Mucosa of descending colon (tissue), 3 donors: ENCODE measurements at places on chromosomes 7 and 10. TPM values are rescaled to one million over a fixed set of nuclear protein-coding genes. Genes with fewer than 3 reads are reported as not detected.

Gene TUBAL3
- total RNA-seq = 64.0 TPM

Gene THSD7A
- total RNA-seq = 5.4 TPM

Gene GHRHR
- total RNA-seq = not detected

Gene SPOCK2
- total RNA-seq = 7.4 TPM

Gene ADCYAP1R1
- total RNA-seq = 15.0 TPM

Gene CYP3A5
- total RNA-seq = 73.8 TPM

Gene ZCWPW1
- total RNA-seq = 2.3 TPM

Gene SPDYE3
- total RNA-seq = not detected

Gene COL17A1
- 95.1 TPM for total RNA-seq

Gene SGMS1
- total RNA-seq = 28.4 TPM

Gene GSTO2
- total RNA-seq = 19.7 TPM

Gene OR13A1
- total RNA-seq = not detected

Gene NAT16
- total RNA-seq = not detected

Gene BAZ1B
- 37.4 TPM for total RNA-seq

DNA sequence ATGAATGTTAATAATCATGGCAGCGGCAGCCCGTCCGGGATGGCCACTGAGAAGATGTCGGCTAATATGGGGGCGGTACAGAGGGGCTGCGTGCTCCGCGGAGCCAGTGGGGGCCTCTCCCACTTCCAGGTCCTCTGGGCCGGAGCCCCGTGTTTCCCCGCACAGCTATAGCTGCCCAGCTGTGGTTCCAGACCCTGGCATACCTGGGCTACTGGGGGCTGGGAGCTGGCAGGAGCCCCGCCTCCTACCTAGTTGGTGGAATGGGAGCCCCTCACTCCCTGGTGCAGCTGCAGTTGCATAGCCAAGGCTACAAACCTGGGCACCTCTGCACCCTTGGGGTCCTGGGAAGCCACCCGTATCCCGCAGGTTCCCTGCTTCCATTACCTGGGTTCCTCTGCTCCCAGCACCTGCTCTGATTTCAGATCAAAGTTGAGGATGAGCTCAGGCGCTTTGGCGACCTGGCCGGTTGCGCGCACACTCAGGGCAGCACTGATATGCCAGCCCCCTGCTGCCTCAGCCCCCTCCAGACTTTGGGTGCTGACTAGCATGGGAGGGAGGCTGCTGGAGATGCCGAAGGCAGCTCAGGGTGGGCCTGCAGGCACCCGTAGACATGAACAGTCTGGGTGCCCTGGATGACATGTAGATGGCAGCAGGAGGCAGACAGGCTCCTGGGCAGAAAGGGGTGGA lies 236.5 kb upstream of the SEMA3D start:
- DNase-seq = no peak

- no peak for DNase-seq
These were observed 44.5 kb downstream of the ICA1 start for GRCh38 chr7:8217200-8218068.

- DNase-seq = no peak
These were observed 121.6 kb downstream of the CREB5 start for GRCh38 chr7:28533731-28534531.

- DNase-seq = no peak
These were observed 62.6 kb downstream of the CCNY start for GRCh38 chr10:35398908-35399307.

DNA sequence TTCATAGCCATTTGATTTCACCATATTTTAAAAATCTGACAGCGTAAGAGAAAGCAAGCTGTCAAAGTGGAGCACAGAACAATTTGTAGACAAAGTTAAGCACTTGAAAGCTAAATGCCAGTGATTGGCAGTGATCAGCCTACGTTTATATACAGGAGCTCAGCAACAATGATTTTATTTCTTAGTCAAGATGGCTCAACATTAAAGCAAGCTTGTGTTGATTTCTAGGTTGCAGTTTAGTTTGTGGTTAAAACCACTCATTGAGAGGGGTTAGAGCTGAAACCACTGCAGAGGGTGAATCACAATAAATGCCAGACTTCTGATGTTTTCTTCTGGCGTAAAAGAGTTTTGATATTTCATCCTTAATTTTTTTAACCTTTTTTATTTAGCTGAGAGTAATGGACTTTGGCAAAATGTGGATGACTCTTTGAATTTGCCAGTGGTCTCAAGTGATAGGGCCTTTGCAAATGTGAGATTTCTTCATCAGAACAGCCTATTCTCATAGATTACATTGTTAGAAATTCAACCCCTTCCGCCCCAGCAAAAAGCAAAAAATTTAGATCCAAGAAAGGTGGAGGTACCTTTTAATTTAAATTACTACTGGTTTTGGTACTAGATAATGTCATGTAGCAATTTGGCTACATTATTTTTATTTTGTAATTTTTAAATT lies 73.8 kb downstream of the SHOC2 start:
- DNase-seq = no peak

GRCh38 chr7:33639552-33640197 lies 265.7 kb upstream of the BMPER start:
- no peak for DNase-seq

DNA sequence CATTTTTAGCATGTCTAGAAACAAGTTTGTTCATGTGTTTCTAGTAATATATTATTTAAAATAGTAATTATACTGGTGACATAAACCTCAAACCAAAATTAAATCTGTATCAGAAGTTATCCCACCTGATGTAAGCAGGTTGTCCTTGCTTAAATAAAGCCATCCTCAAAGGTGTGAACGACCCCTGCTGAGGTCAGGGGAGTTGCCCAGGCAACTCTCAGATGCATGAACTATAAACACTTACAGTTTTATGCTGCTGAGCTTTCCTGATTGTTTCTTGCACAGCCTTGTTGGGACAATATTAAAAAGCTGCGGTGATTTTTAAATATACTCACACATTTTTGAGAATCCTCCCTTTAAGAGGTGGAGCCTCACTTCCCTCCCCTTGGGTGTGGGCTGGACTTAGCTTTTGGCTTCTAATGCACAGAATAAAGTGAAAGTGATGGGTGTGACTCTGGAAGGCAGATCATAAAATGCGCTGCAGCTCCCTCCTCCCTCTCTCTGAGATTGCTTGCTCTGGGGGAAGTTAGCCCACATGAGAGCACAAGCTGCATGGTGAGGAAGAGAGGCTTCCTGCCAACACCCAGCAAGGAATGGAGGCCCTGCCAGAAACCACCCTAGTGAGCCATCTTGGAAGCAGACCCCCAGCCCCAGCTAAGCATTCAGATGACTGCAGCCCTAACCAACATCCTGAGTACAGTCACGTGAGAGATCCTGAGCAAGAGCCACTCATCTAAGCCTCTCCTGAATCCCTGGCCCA lies 152.7 kb downstream of the SKIDA1 start:
- DNase-seq = peak; percentile 54

DNA sequence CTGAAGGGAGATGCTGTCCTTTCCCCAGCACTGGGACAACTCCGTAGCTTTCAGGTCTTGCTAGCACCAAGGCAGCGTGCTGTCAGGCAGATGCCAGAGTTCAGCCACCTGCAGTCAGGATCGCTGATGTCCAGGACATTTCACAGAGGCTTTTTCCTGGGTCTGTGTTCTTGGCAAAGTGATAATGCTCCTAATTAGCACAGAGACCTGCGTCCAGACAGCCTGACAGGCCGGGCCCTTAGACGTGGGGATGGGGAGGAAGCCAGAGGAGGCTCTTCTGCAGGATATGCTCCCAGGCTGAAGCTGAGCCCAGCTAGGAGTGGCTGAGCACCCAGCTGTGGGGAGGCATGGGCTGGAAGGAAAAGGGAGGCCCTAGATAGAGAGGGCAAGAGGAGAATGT lies 82.5 kb upstream of the TBX20 start:
- DNase-seq = no peak

GRCh38 chr10:6400331-6400730 lies 179.7 kb downstream of the PRKCQ start:
- DNase-seq = no peak

- no peak for DNase-seq
These were observed 530.6 kb downstream of the PHTF2 start for GRCh38 chr7:78329001-78329655.

DNA sequence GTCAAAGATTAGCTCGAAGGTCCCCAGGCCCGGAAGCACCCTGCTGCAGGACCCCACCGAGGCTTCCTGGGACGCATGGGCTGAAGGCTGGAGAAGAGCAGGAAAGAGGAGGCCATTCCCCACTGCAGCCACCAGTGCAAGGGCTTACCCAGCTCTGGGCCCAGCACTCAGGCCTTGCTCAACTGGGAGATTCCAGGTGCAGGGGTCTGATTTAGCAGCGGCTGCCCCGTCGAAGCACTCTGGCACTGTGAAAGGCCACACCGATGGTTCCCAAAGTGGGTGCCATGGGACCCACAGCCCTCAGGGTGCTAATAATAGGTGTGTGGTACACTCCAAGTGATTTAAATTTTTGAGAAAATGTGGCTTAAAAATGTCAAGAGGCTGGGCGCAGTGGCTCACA lies 130.9 kb downstream of the OAT start:
- no peak for DNase-seq

DNA sequence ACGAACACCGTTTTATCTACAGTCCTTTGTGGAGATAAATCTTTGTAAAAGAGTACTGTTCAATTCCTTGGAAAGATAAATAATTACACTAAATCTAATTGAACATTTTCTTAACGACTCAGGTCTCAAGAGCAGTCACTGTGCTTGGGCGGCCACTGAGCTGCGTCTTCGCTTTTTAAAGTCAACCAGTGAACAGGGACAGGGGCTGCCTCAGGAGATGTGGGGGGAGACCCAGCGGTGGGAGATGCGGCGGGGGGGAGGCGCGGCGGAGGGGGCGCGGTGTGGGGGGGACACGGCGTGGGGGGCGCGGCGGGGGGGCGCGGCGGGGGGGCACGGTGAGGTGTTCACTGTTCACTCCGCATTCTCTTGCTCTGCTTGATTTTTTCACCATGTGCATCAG lies 39.8 kb downstream of the CAMK2B start:
- DNase-seq = no peak

- DNase-seq = peak; percentile 51
These were observed 37.9 kb downstream of the VOPP1 start for GRCh38 chr7:55534262-55534915.

DNA sequence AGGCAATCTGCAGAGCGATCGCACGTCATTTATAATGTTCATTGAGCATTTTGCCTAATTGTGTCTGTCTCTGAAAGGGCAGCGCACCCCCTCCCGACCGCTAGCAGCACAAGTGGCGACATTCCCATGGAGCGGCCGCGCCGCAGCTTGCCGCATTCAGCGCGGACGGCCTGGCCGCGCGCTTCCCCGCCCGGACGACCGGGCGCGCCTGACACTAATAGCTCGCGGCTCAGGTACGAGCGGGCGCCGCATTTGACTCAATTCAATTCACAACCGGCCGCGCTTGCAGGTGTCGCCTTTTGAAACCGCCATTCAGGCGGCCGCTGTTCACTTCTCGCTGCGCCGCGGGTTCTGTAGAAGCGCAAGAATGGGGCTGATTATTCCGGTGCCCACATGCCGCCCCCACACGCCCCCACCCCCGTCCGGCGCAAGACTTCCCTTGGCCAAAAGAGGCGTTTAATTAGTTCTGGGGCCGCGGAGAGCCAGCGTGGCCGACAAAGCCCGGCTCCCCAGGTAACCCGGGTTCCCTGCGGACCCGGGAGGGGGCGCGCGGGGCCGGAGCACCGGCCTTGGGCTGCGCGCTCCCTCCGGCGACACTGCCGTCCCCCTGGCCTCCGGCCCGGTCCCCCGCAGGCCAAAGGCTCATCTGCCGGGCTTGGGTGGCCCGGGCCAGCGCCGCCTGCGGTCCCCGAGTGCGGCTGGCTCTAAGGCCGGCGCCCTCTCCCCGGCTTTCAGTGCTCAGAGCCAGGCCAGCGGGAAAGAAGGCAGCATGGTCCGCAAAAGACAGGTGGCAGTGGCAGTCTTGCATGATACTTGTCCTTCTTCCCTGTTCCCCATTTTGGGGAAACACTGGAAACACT lies 18.7 kb upstream of the PTF1A start:
- no peak for DNase-seq

- DNase-seq = no peak
These were observed 963.7 kb downstream of the REEP3 start for GRCh38 chr10:64484811-64485330.

DNA sequence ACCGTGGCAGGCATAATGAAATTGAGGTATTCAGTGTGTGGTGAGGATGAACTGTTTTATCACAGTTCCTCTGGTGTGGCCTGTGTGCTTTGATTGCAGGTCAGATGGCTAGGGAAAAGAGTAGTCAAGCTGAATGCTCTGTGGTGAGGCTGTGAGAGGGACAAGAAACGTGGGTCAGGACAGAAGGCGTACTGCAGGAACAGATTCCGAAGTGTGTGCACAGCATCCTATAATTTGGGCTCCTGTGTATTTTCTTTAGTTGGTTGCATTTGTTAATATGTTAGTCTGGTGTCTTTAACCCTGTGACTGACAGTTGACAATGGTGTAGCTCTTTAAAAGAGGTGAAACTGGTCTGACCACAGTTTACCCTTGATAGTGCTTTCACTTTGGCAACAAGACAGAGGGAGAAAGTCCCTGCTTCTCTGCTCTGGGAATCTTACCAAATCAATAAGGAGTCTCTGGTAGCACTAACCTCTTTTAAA lies 76.5 kb downstream of the AUTS2 start:
- no peak for DNase-seq

- no peak for DNase-seq
These were observed 106.9 kb downstream of the COL28A1 start for GRCh38 chr7:7428806-7429205.

GRCh38 chr10:46224414-46224682 lies 62.4 kb upstream of the ANTXRL start:
- no peak for DNase-seq

DNA sequence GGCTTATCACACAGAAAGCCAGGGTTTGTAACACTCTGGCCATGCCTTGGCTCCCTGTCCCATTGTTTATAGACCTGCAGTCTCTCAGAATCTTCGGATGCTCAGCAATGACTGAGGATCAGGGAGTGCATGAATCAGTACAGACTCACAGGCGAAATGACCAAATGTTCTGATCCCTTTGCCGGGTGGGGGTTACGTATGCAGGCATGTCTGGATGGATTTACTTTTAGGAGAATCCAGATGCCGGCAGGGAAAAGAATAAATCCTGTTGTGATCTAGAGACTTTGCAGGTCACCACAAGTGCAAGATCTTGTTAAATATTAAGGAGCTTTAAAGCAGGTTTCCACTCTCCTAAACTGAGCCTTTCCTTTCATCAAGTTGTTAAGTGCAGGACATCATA lies 149.5 kb downstream of the SFMBT2 start:
- DNase-seq = no peak
